ENCODE measurements at places on chromosomes 4 and X.
A peak's percentile ranks its signal among the peaks of the same experiment; 100 is the strongest.

- no peak for DNase-seq
Observed at GRCh38 chr4:168648929-168649328, 152.1 kb downstream of the PALLD start.

DNA sequence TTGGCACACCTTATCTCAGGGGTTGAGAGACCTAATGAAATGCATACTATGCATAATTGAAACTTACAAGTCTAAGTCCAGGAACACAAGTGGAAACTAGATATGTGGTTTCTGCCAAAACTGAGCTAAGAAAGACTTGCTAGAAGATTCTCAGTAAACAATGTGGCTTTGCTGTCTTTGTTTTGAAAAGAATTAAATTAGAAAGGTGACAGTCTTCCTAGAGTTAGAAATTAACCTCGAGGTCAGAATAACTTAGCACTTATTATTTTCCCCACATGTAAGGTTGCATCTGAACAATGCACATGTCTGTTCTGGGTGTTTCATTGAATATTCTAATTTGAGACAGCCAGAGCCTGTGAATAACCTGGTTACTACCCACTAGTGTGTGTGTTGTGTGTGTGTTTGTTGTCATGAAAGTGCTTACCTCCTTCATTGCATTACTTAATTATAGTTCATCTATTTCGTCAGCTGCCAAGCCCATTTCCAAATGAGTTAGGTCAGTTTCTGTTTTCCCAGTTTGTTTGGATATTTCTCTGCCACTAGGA is 1.5 kb downstream of the EREG start:
- DNase-seq: no peak

GRCh38 chrX:129736491-129736890 is 2.3 kb upstream of the XPNPEP2 start:
- DNase-seq: no peak

DNA sequence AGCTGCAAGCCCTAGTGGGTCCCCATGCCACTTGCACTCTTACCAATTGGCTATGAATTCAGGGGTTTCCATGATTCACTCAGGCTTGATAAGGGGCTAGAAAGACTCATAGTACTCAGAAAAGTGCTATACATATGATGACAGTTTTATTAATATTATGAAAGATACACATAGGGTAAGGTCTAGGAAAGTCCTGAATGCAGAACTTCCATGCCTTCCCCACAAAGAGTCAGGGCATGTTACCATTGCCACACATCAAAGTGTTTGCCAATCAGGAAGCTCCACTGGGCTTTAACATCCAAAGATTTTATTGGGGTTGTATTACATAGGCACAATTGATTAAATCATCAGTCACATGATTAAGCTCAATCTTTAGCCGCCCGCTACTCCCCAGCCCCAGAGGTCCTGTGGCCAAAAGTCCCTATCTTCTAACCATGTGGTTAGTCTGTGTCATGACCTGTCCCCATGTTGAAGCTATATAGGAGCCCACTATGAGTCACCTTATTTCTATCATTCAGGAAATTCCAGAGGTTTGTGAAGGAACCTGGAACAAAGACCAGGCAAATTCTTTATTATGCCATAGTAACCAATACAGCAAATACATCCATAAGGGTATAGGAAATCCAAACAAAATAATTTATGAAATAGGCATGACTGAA is 635.6 kb downstream of the STPG2 start:
- DNase-seq: no peak

GRCh38 chrX:103817502-103817901 is 14.6 kb downstream of the RAB9B start:
- no peak for DNase-seq

DNA sequence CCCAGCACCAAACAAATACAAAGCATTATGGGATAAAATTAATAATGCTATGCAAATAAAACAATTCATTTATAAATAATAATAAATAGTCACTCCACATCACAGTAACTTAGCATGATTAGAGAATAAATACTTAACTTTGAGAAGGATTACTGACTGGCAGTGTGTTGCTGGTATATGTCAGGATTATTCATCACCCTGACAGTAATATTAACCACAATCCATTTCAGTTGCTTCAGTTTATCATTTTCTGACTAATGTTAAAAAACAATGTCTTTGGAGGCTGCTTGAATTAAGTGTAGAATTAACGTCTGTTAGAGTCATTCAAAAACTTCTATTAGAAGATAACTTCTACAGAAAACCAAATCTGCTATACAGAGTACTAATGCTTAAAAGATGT is 124.1 kb upstream of the MAB21L2 start:
- no peak for DNase-seq

DNA sequence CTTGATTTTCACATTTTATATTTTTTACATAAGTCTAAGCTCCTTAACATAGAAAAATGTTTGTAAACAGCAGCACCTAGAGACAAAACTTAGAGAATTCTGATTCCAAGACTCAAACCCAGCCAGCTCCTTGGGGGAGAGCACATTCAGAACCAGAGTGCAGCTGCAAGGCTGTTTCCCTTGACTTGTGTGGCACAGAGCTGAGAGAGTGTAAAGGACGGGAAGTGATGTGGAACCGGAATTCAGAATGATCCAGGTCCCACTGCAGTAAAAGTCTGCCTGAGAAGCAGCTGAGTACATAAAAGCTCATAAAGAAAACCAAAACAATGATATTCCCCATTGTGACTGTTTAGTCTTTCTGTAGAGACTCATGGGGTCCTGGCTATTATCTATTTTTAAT is 713.8 kb downstream of the RAB28 start:
- DNase-seq: no peak

DNA sequence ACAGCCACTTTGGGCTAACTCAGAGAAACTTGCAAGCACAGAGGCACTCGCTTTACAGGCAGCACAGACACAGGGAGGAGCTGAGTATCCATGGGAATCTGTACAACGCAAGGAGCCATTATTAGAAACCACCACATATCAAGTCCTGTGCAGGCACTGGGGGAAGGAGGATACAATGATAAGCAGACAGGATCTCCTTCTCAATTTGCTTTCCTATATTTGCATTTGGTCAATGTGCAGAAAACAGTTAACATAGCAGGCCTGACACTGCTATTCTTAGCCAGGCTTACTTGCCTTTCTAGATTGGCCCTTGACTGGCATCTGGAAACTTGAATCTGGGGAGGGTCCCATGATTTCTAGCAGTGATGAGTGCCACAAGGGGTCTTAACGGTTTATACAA is 65.8 kb downstream of the TEC start:
- DNase-seq: no peak

DNA sequence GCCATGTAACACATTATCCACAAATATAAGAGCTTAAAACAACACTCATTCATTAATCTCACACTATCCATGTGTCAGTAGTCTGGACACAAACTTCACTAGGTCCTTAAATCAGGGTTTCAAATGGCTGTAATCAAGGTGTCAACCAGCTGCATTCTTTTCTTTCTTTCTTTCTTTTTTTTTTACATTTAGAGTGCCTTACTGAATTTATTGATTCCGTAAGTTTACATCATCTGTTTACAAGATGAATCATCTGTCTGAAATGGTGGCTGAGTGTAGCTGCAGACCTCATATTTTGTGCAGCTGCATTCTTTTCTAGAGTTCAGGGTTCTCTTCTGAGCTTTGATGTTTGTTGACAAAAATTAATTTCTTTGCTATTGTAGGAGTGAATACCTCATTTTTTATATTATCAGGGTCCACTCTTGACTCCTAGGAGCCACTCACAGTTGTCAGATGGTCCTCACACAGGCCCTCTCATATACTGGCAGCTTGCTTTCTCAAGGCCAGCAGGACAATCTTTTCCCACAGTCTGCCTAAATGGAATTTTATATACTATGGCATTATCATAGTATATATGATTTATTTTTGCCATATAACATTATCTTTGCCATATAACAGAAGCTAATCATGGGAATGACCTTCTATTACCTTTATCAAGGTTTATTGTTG is 37.8 kb downstream of the SPOCK3 start:
- no peak for DNase-seq

DNA sequence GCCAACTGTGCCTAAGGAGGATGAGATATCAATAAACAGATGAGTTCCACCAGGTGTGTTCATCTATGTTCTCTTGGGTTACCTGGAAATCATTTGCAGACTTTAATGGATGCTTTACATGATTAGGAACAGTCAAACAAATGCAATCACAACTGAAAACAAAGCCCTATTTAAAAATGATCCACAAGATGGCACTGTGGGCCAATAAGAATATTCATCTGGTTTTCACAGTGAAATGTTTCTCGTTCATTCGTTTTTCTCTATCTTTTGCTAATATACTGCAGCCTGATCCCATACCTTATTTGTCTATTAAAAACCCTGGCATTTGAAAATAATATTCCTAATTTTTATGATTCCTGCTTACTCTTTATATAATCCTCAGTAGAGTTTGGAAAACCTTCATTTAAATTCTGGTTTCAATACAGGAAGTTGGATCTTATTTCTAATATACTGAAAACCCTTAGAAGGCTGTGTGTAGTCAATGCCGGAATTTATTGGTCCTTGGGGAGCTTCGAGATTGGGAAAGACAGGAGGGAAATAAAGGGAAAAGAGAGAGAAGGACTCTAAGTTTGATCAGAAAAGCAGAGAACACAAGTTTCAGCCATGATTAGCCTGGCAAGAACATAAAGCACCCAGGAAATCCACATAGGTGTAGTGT is 63.8 kb upstream of the TAPT1 start:
- no peak for DNase-seq

GRCh38 chr4:22962295-22962694 is 269.6 kb downstream of the GBA3 start:
- no peak for DNase-seq

DNA sequence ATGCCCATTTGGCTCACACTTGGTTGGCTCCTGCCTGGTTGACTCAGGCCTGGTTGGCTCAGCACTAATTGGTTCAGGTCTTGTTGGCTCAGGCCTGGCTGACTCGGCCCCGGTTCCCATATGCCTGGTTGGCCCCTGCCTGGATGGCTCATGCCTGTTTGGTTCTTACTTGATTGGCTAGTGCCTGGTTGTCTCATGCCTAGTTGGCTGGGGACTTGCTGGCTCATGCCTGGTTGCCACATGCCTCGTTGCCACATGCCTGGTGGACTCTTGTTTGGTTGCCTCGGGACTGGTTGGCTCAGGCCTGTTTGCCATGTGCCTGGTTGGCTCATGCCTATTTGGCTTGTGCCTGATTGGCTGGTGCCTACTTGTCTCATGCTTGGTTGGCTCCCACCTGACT is 103.7 kb downstream of the APOOL start:
- DNase-seq: no peak

DNA sequence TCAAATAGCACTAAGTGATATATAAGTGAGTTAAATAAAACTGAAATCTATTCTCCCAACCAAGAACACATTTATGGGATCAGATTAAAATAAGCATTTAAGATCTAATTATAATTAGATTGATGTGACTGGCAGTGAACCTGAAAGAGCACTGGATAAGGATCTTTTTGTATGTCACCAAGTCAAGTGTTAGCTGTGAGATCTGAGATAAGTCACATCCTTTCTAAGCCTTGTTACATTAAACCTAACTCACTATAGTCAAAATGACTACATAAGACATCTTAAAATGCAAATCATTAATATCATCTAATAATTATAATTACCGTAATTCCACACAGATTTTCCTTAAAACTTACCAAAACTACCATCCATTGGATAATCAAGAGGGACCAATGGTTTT is 1.6 kb downstream of the CCNA2 start:
- no peak for DNase-seq

GRCh38 chrX:139200793-139201192 is 329.7 kb upstream of the F9 start:
- no peak for DNase-seq

DNA sequence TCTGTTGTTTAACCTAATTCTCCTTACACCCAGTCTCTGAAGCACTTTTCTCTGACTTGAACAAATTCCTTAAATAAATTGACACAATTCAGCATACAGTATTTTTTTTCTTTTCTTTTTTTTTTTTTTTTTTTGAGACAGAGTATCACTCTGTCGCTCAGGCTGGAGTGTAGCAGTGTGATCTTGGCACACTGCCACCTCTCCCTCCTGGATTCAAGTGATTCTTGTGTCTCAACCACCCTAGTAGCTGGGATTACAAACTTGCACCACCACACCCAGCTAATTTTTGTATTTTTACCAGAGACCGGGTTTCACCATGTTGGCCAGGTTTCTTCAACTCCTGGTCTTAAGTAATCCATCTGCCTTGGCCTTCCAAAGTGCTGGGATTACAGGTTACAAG is 1498.1 kb upstream of the PCDH10 start:
- DNase-seq: no peak

DNA sequence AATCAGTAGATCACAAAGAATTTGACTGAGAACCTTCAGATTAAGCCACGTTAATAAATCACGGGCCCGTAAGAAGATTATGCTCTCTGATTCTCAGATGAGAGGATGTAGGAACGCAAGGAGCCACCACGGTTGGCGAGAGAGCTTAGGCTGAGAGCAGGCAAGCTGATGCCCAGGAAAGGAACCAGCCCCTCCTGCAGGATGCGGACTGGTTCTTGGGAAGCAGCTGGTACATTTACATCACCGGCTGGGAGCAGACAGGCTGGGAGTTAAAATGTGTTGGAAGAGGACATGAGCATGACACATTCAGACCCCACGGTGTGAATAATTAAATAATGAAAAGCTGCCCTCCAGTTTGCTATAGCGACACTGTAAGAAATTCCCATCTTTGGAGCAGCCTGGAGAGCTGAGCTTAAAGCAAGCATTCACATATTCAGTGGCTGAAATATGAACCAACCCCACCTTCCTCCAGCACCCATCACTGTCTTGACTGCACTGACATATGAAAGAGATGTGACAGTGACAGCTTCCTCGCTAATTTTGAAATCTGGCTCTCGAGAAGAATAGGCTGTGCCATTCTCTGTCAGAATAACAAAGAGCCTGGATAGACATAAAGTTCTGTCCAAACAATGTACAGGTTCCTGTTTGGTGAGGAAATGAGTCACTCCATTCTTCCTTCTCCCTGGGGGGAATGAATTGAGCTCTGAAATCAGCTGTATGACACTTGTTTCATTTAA is 33.1 kb downstream of the LNX1 start:
- no peak for DNase-seq

GRCh38 chr4:110945600-110945999 is 322.7 kb upstream of the PITX2 start:
- no peak for DNase-seq

GRCh38 chrX:13463608-13464007 is 105.8 kb upstream of the EGFL6 start:
- peak; percentile 59 for DNase-seq

DNA sequence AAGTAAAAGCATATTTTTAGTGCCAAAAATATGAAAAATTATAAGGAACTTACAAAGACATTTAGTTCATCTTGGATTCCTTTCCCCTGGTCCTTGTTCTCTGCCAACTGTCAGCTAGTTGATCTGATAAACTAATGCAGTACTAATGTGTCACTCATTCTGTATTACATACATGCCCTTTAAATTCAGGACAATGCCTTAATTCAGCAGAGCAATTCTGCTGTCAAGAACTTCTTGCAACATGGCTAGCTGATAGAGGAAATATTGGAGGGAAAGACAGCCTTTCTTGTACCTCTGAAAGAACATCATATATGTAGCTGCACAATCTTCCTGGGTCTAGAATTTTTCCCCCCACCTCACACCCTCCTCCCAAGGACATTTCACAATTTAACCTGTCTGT is 480.1 kb downstream of the RPA4 start:
- no peak for DNase-seq
